ENCODE measurements at places on chromosomes 12 and 14.

- no peak for DNase-seq
Observed at GRCh38 chr12:100986595-100987547, 192.3 kb downstream of the ANO4 start.

GRCh38 chr14:100784523-100785337, 41.2 kb upstream of the MEG3 start:
- DNase-seq, result no peak

GRCh38 chr12:42568952-42569915, 20.3 kb downstream of the PRICKLE1 start:
- peak; percentile 53 for DNase-seq

DNA sequence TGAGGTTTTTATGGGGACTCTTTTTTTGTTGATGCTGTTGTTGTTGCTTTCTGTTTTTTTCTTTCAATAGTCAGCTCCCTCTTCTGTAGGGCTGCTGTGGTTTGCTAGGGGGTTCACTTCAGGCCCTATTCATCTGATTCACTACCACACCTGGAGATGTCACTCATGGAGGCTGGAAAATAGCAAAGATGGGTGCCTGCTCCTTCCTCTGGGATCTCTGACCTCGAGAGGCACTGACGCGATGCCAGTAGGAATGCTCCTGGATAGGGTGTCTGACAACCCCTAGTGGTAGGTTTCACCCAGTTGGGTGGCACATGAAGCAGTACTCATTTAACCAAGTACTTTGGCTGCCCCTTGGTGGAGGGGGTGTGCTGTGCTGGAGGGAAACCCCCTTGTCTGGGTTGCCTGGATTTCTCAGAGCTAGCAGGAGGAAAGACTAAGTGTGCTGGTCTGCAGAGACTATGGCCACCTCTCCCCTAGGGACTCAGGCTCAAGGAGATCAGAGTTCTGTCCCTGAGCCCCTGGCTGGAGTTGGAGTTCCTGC, 745.5 kb downstream of the TMTC2 start:
- DNase-seq, result no peak

- DNase-seq, result no peak
Observed at GRCh38 chr12:91588874-91589454, 406.3 kb upstream of the DCN start.

DNA sequence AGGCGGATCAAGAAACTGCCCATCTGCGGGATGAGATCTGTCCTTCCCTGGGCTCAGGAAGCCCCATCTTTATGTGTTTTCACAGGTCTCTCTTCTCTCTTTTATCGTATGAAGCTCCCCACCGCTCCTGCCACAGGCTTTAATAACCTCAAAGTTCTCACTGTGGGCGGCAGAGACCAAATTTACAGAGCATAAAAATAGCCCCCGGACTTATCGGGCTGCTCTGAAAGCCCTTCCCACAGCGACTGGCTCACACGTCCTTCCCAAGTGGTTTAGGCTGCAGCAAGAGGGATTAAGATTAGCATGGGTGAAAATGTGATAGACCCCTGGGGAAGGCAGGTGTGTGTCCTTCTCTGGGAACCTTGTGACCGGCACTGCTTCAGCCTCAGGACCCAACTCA, 47.8 kb downstream of the TESC start:
- no peak for DNase-seq

DNA sequence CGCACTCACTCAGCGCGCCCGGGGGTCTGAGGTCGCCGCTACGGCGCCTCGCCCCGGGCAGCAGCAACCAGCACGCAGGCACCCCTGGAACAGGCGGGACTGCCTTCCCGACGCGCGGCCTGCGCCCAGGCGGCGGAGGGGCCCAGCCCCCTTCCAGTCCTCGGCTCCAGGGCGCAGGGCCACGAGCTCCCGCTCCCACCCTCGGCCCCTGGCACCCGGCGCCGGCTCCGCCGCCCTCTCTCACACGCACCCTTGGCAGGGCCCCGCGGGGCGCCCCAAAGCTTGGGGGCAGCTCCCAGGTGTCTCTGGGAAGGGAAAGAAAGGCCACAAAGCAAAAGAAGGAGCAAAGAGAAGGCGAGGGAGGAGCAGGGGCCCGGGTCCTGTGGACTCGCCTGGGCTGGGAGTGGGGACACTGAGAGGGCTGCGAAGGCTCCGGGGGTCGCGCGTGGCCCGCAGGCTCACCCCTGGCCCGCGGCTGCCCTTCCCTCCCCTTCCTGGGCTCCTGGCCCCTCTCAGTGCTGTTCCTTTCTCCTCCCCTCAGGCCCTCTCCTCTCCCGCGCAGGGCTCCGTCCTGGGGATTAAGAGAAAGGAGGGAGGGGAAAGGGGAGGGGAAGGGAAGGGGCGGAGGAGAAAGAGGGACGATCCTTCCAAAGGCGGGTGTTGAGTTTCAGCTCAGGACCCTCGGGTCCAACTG, 907 bp upstream of the EFS start:
- DNase-seq, result peak; percentile 46

GRCh38 chr12:14664434-14665023, 31.9 kb downstream of the GUCY2C start:
- peak; percentile 32 for DNase-seq

GRCh38 chr14:94046696-94047250, 20.6 kb downstream of the OTUB2 start:
- no peak for DNase-seq

DNA sequence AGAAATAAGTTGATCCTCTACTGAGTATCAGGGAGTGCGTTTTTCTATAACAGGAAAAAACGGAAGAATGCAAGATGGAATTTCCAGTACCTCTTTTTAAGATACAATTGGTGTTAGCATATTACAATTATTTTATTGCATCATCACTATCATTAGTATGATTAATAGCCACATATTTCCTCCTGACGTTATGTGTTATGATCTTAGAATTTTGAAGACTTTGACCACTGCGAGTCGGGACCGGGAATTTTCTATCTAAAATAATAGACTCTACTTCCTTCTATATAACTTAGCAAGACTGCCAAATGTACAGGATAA, 679 bp upstream of the SAV1 start:
- no peak for DNase-seq

DNA sequence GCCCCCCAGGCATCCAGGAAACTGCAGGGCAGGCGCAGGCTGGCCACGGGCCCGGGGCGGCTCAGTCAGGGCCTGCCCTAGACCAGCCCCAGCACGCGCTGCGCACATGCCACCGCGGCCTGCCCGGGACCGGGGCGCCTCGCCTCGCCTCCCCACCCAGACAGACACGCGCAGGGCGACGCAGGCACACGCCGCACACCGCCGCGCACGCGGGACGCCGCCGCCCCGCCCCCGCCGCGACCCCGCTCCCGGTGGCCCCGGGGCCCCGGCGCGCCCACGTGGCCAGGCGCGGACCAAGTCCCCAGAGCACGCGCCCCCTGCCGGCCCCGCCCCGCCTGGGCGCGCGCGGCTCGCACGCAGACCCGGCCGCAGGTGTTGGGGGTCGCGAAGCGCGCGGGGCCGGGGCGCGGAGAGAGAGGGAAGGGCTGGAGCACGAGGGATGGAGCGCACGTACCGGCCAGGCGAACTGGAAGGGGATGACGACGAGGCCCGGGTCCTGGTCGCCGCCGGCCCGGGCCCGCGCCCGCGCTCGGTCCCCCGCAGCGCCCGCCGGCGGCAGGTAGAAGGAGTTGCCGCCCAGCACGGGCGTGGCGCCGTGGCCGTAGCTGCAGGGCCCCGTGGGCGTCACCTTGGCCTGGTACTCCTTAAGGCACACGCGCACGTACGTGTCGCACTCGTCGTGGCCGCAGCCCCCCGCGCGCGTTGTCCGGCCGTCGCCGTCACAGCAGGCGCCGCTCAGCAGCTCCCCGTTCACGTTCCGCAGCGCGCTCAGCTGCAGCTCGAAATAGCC, 1.1 kb downstream of the JAG2 start:
- DNase-seq, result no peak

DNA sequence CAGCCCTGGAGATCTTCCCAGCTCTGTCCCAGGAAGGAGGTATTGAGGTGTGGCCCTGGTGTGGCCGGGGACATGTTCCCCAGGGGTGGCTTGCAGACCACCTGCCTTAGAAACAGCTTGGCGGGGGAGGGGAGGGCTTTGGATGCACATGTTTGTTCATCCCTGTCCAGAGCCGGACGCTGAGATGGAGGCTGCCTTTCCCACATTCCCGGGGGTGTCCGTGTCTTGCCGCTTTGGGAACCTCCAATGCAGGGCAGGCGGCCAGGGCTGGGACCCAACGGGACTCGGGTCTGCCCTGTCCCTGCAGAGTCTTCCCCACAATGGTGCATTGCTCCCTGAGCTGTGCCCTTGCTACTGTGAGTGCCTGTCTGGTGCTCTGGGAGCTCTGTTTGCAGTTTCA, 319.5 kb upstream of the SFSWAP start:
- DNase-seq, result no peak

DNA sequence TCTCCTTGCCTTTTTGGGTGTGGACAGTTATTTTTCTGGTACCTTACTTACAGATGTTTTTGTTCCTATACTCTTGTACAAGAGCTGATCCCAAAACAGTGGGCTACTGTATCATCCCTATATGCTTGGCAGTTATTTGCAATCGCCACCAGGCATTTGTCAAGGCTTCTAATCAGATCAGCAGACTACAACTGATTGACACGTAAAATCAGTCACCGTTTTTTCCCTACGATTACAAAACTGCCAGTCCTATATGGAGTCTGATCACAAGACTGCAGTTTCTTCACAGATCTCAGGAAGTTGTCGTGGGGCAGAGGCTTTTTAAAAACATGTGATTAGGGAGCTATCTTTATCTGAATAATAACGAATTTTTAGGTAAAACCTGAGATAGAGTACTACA, 1.3 kb downstream of the LYSET start:
- DNase-seq, result peak; percentile 62

DNA sequence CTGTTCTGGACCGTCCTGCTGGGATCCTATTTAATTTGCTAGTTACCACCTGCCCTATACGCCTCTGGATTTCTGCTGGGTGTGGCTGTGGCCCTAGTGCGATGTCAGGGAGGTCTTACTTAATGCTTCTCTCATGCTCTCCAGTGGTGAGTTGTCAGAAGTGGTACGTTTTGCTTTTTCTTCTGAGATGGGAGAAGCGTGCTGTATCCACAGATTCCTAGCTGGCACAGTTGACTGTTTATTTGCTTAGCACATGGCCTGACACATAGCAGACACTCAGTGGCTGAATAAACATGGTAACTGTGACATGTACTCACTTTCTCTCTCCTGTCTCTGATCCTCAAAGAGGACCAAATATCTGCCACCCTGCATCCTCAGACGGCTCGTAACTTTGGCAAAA, 107.3 kb downstream of the CACNA1C start:
- no peak for DNase-seq

GRCh38 chr12:26705851-26706250, 127.1 kb downstream of the ITPR2 start:
- DNase-seq, result no peak
